ENCODE measurements at places on chromosomes 3 and 15. TPM values are rescaled to one million over a fixed set of nuclear protein-coding genes. Genes with fewer than 3 reads are reported as not detected.

The CELSR3 gene
- total RNA-seq, result 0.93 TPM

- H3K36me3 ChIP-seq, result no peaks in the 10 kb centered on the region
- H3K4me1 ChIP-seq, result peaks cover 54% of the 10 kb centered on the region
- DNase-seq, result no peak
Measured at GRCh38 chr15:58147171-58147611, 9.0 kb downstream of the AQP9 start.

DNA sequence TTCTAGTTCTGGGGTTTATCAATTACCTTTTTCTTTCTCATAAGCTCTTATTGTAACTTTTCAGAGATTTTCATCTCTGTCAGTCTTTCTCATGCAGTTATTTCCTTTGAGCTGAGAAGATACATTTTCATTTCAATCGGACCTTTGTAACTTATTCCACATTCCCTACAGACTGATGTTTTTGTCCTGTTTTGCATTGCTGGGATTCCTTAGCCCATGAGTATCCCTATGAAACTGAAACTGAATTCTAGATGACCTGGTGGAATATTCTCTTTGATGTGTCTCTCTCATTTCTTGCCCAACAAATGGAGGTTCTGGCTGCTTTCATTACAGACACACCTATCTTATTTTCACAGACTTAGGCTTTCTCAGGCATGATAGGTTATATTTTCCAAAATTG is 10.5 kb upstream of the EPHA6 start:
- H3K36me3 ChIP-seq, result no peaks in the 10 kb centered on the region
- no peak overlapping the region for H3K27ac ChIP-seq
- no peaks in the 10 kb centered on the region for H3K4me1 ChIP-seq
- peaks cover 18% of the 10 kb centered on the region for H3K27me3 ChIP-seq
- DNase-seq, result no peak
- no peak overlapping the region for H3K4me3 ChIP-seq

DNA sequence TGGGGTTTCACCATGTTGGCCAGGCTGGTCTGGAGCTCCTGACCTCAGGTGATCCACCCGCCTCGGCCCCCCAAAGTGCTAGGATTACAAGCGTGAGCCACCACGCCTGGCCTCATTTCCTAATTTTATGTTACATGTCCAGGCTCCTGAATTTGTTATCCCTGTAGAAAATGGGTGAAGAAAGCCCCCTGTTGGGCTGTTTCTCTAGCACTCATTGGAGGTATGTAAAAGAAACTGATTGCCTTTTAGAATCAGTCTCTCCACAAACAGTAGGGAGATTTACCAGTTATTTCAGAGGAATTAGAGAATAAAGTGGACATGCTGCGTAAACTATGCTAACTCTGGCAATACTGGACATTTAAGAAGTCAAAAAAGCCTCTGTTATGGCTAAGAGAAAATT is 364.1 kb upstream of the TBL1XR1 start:
- no peak for DNase-seq
- no peaks in the 10 kb centered on the region for H3K4me1 ChIP-seq
- no peak overlapping the region for H3K27ac ChIP-seq
- H3K27me3 ChIP-seq, result no peaks in the 10 kb centered on the region
- H3K4me3 ChIP-seq, result no peak overlapping the region

DNA sequence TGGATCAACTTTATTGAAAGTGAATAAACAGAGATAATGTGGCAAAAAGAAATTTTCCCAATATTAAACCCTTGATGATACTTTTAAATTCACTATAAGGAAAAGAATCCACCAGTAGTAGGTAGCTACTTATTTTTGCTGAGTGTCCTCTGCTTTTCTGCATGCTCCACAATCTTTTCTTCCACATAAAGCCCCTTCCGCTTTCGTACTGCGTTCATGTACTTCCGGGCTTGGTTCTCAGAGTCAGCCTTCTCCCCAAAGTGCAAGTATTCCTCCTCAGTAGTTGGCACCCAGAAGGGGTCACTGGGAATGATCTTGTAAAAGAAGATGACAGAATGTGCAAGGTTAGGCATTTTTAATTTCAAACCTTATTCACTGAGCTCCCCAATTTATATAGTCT is 84.4 kb upstream of the MEX3B start:
- no peak overlapping the region for H3K4me3 ChIP-seq
- no peaks in the 10 kb centered on the region for H3K4me1 ChIP-seq
- H3K36me3 ChIP-seq, result no peaks in the 10 kb centered on the region
- H3K27ac ChIP-seq, result peak overlapping the region; percentile 9
- H3K27me3 ChIP-seq, result no peaks in the 10 kb centered on the region

- no peaks in the 10 kb centered on the region for H3K27me3 ChIP-seq
- DNase-seq, result no peak
- no peaks in the 10 kb centered on the region for H3K4me1 ChIP-seq
- no peak overlapping the region for H3K27ac ChIP-seq
- no peak overlapping the region for H3K4me3 ChIP-seq
Measured at GRCh38 chr3:112013058-112013783, 14.5 kb downstream of the TAGLN3 start.

DNA sequence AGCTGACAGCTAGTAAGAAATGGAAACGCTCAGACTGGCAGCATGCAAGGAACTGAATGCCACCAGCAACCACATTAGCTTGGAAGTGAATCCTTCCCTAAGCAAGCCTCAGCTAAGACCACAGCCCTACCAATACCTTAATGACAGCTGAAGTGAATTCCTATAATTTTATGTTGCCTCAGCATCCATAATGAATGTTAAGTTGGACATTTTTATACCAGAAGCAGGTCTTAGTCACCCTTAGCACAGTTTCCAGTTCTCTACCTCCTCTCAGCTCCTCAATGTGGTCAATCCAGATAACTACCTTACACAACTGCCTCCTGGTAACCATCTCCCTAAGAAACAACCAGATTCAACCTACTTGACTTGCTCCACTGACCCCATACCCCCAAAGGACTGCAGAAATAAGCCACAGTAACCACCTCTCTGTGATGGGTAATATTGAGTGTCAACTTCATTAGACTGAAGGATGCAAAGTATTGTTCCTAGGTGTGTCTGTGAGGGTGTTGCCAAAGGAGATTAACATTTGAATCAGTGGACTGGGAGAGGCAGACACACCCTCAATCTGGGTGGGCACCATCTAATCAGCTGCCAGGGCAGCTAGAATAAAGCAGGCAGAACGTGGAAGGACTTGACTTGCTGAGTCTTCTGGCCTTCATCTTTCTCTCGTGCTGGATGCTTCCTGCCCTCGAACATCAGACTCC is 33.5 kb downstream of the NEDD4 start:
- DNase-seq, result no peak
- H3K27me3 ChIP-seq, result no peaks in the 10 kb centered on the region
- H3K4me1 ChIP-seq, result no peaks in the 10 kb centered on the region
- H3K36me3 ChIP-seq, result no peaks in the 10 kb centered on the region

DNA sequence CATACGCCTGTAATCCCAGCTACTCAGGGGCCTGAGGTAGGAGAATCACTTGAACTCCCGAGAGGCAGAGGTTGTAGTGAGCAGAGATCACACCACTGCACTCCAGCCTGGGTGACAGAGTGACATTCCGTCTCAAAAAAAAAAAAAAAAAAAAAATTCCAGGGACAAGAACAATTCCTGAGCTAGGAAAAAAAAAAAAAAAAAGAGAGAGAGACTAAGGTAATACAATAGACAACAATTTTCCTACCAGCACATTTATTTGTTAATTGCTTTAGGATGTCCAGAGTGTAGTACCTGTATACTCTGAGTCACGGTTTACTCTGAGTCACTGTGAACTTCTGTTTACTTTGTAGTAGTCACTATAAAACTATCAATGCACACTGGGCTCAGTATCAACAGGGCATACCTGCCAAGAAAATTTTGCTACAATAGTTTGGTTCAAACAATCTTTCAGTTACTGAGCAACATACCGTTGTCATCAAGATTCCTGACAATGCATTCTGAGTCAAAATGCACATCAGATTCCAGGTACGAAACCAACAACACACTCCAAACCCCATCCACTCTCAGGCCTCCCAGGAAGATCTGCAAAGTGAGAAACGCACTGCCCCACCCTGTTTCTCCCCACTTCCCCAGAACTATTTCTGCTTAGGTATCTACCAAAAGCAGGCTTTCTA is 28.3 kb downstream of the IGF2BP2 start:
- H3K36me3 ChIP-seq, result no peaks in the 10 kb centered on the region
- H3K27ac ChIP-seq, result no peak overlapping the region
- H3K27me3 ChIP-seq, result no peaks in the 10 kb centered on the region
- peaks cover 17% of the 10 kb centered on the region for H3K4me1 ChIP-seq

DNA sequence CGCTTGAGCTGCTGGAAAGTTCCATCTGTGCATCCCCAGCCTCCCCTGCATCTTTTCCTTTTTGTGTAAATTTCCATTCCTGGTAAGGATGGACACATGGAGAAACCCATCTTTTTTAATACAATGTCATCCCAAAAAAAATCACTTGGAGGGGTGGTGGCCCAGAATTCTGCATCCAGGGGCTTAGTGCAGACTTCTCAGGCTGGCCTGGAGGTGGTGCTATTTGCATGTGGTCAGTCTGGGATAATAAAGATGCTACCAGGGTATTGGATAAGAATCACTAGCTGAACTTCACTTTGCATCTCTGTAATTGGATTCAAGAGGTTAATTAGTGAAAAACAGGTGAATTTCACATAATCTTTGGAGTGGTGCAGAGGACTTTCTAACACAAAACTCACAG is 1.8 kb upstream of the ZSCAN2 start:
- no peaks in the 10 kb centered on the region for H3K27me3 ChIP-seq
- H3K36me3 ChIP-seq, result no peaks in the 10 kb centered on the region
- peaks cover 4% of the 10 kb centered on the region for H3K4me1 ChIP-seq
- no peak for DNase-seq
- H3K4me3 ChIP-seq, result no peak overlapping the region

Data from left lung (tissue), 14 donors.